D341Med (cell line): ENCODE measurements at places on chromosomes 6 and 20.

- no peak for DNase-seq
Measured at GRCh38 chr6:161367472-161367871, 93.6 kb upstream of the AGPAT4 start.

DNA sequence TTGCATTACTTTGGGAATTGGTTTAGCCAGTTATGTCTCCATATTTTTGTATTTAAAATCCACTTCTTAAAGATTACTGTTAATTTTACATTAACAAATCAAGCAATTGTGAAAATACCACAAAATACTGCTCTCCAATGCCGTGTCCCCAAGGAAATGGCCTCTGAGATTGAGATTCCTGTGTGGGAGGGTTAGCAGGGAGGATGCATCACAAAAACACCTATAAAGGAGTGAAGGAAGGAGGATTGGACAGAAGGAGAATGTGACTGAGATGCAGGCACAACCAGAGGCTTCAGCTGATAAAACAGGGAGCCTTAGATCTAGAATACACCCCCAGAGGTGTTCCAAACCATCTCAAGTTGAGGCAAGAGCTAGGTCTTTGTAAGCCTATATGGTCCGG lies 34.2 kb upstream of the NKAIN2 start:
- no peak for DNase-seq

GRCh38 chr20:58260006-58260405 lies 31.6 kb upstream of the ANKRD60 start:
- DNase-seq, result no peak

DNA sequence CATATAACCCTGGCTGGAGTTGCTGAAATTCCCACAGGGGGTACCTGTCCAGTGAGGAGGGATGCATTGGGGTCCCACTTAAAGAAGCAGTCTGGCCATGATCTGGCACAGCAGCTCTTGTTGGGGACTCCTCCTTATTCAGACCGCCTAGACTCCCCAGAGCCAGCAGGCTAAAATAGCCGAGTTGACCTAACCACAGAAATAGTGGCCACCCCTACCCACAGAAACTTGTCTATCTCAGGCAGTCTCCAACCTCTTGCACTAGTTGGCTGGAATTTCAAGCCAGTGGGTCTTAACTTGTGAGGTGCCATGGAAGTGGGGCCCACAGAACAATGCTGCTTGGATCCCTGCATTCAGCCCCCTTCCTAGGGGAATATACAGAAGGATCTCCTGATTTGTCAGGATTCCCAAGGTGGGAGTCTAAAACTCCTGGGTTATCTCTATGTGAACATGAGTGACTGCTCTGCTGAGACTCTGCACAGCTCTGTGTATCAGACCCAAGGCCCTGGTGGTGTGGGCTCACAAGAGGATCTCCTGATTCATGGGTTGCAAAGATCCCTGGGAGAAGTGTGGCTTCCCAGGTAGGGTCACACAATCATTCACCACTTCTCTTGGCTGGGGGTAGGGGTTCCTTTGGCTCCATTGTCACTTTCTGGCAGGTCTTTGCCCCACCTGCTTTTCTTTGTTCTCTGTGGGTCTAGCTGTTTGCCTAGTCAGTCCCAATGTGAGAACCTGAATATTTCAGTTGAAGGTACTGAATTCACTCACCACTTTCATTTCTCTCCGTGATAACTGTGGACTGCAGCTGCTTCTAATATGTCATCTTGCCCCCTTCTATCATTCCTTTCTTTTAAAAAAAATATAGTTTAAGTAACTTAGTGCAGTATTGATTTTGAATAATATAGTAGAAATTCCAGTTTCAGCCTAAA lies 65.5 kb upstream of the CLVS2 start:
- DNase-seq, result no peak

DNA sequence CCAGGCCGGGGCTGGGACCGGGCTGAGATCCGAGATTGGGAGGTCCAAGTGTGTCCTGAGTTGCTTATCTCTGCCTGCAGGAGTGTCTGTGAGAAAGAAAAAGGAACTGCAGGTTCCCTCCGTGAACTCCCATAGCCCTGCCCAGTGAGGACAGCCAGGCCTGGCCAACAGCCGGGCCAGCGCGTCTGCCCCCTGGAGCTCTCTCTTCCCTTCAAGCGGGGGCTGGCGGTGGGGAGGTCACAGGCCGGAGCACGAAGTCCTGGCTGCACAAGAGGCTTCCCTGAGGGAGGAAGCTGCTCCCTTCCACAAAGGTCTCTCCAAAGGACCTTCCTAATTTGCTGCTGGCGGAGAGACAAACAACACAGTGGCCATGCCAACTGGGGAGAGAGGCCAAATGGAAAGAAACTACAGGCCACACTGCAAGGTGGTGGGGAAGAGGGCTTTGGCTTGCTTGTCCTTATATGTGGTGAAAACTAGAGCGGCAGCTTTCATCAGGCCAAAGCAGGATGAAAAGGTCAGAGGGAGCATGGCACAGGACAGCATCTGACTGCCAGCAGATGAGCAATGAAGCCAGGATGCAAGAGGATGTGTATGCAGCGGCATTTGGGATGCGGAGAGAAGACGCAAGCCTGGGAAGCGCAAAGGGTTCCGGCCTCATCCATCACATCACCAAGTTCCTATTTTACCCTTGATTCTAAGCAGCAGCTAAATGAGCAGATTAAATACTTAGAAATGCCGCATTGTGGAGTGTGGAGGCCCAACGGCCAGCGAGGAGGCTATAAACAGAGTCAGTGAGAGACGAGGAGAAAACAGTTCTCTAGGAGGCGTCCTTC lies 260.0 kb downstream of the ERMARD start:
- no peak for DNase-seq

GRCh38 chr20:50776122-50776817 lies 18.6 kb upstream of the BCAS4 start:
- no peak for DNase-seq

- DNase-seq, result peak; percentile 53
Measured at GRCh38 chr20:59939879-59940128, 301 bp downstream of the PPP1R3D start.

DNA sequence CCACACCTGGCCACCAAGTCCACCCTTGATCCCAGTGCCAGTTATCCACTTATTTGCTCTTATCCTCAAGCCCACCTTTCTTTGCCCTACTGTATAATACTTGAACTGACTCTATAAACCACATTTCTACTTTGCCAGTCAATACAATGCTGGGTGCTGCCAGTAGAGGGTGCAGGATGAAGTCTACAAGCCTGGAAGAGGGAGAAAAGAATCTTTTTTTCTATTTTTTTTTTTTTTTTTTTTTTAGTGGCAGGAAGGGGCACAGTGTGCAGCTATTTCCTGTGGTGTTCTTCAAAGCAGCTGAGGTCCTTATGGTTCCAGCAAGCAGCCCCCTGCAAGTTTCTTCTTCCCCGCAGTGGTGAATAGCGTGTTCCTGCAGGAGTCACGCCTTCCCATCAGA lies 22.2 kb upstream of the GABRR1 start:
- no peak for DNase-seq

- no peak for DNase-seq
Measured at GRCh38 chr6:118578617-118579016, 30.5 kb downstream of the PLN start.

- no peak for DNase-seq
Measured at GRCh38 chr6:48186746-48187145, 75.7 kb upstream of the PTCHD4 start.

- no peak for DNase-seq
Measured at GRCh38 chr6:14867802-14868201, 378.1 kb upstream of the JARID2 start.

- no peak for DNase-seq
Measured at GRCh38 chr6:111804627-111805235, 68.5 kb downstream of the FYN start.

- DNase-seq, result no peak
Measured at GRCh38 chr20:14829906-14830305, 492.5 kb upstream of the FLRT3 start.

GRCh38 chr6:170026751-170027646 lies 263.9 kb downstream of the DLL1 start:
- no peak for DNase-seq

GRCh38 chr6:169894377-169894960 lies 143.0 kb downstream of the ERMARD start:
- DNase-seq, result peak; percentile 10

GRCh38 chr6:73675466-73676098 lies 20.4 kb upstream of the CD109 start:
- DNase-seq, result peak; percentile 74

DNA sequence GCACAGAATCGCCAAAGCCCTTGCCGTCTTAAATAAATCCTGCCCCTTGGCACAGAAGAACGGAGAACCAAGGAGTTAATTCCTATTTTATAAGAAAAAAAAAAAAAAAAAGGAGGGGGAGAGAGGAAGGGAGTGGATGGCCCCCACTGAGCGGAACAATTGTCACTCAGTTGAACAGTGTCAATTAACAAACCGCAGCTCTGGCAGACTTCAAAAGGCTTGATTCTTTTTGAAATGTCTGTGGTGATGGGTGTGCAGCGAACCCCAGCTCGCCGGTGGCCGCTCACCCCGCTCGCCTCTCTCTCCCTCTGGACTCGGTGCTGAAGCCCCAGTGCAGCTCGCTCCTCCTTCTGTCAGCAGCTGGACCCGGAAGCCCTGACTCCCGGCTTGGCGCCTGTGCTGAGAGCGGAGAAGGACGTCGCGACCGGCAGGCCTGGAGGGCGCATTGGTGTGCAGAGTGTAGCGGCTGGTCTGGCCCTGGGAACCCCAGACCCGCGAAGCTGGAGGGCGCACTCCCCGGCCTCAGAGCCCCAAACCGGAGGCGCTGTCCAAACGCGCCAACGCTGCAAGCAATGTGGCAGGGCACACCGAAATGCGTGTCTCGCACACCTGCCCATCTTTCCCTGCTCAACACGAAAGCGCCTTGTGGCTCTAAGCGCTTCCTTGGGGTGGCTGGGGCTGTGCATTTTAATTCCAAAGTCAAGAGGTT lies 3.4 kb downstream of the LINC00237 start:
- DNase-seq, result peak; percentile 58

- DNase-seq, result no peak
Measured at GRCh38 chr6:76418560-76419223, 346.2 kb upstream of the IMPG1 start.

GRCh38 chr6:106553440-106553839 lies 75.9 kb downstream of the RTN4IP1 start:
- no peak for DNase-seq

- DNase-seq, result no peak
Measured at GRCh38 chr6:139008117-139008516, 20.1 kb upstream of the REPS1 start.

GRCh38 chr6:168597471-168597875 lies 156.5 kb downstream of the SMOC2 start:
- DNase-seq, result no peak

GRCh38 chr6:137492289-137493217 lies 1.6 kb downstream of the OLIG3 start:
- DNase-seq, result no peak

GRCh38 chr20:33009214-33010132 lies 2.0 kb downstream of the BPIFB2 start:
- no peak for DNase-seq
